ENCODE measurements at places on chromosomes 3 and 15.

DNA sequence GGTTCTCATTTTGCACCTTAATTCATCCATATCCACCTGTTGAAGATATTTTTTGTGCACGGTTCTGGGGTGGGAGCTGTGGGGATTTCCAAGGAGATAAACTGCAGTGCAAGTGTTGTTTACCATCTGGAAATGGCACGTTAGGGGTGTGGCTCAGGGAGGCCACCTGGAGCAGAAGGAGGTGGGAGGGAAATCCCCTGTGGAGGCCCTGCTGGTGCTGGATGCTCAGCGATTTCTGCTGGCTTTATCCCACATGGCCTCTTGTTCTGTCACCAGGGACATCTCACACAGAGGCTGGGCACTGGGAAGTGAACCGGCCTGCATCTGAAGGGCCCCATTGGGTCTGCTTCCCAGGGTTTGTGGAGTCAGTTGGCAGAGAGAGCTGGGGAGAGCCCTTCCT is 24.3 kb downstream of the TRPM1 start:
- no peak for DNase-seq

DNA sequence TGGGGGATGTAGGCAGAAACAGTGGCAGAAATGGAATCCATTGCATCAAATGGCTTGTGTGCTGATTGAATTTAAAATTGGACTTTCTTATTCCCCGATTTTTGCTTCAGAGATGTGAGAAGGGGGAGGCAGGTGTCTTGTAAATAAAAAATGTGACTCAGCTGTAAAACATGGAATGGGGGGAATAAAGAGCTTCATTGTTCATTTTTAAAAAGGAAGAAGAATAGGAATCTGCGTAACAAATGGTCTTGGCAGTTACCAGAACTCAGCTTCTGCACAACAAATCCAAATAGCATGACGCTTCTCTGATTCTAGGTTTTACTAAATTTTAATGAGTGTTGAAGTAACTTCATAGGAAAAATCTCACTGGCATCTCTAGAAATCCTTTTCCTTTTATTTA is 323.9 kb upstream of the GBE1 start:
- DNase-seq = no peak

GRCh38 chr3:155791190-155791589 is 14.9 kb downstream of the C3orf33 start:
- DNase-seq = no peak

- no peak for DNase-seq
These were observed 118.1 kb downstream of the OPA1 start for GRCh38 chr3:193711166-193711485.

DNA sequence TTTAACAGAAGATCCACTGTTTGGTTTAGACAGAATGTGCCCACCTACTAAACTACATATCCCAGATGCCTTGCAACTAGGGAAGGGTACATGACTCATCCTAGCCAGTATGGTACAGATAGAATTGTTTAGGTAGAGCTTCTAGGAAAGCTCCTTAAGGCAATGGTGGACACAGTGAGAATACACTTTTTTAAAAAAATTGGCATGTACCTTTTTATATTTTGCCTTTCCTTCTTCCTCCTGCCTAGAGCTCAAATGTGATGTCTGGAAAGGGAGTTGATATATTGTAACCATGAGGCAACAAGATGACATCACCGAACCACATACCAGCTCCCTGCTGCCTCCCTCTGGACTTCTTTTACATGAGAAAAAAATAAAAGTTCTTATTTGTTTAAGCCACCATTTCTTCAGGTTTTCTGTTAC is 14.4 kb upstream of the C3orf80 start:
- DNase-seq = no peak

- no peak for DNase-seq
These were observed 6.2 kb downstream of the UBE2E1 start for GRCh38 chr3:23811919-23812318.

- DNase-seq = no peak
These were observed 10.3 kb downstream of the TIMP4 start for GRCh38 chr3:12148183-12148940.

DNA sequence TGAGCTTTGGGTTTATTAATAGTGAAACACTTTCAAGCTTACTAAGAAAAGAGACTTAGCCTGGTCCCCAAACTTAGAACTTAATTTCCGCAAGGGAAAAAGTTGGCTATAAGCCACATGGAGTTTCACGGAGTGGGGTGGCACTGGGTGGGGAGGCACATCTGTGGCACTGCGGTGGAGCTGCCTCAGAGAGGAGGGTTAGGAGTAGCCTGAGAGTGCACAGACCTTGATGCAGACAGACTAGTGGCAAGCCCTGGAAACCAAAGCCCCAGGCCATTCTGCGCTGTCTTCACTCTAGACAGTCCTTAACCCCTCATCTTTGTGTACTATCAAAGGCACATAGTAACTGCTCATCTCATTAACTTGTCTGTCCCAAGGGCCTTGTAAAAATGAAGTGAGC is 22.0 kb downstream of the CXCR6 start:
- DNase-seq = no peak

- no peak for DNase-seq
These were observed 47.7 kb downstream of the PXYLP1 start for GRCh38 chr3:141279077-141279967.

DNA sequence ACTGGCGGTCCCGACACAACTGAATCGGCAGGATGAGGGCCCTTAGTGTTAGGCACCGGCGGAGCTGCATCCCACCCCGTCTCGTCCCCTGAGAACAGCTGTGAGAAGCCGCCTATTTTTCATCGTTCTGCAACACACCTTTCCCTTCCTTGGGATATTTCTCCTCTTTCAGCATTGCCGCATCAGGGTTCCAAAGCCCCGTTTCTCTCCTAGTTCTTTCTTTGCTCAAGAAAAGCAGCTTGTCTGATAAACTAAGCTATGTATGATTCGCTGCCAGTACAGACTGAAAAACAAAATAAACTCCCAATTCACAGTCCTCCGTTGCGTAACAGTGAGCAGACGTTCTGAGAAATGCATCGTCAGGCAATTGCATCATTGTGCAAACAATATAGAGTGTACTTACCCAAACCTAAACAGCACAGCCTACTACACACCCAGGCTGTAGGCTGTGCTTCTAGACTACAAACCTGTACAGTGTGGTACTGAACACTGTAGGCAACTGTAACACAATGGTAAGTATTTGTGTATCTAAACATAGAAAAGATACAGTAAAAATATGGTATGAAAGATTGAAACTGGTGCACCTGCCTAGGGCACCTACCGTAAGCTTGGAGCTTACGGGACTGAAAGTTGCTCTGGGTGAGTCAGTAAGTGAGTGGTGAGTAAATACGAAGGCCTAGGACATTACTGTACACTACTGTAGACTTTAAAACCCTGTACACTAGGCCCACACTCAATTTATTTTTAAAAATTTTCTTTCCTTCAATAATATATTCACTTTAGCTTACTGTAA is 8.9 kb upstream of the ADAMTS17 start:
- DNase-seq = no peak

GRCh38 chr3:151301787-151302186 is 14.8 kb downstream of the GPR87 start:
- no peak for DNase-seq

DNA sequence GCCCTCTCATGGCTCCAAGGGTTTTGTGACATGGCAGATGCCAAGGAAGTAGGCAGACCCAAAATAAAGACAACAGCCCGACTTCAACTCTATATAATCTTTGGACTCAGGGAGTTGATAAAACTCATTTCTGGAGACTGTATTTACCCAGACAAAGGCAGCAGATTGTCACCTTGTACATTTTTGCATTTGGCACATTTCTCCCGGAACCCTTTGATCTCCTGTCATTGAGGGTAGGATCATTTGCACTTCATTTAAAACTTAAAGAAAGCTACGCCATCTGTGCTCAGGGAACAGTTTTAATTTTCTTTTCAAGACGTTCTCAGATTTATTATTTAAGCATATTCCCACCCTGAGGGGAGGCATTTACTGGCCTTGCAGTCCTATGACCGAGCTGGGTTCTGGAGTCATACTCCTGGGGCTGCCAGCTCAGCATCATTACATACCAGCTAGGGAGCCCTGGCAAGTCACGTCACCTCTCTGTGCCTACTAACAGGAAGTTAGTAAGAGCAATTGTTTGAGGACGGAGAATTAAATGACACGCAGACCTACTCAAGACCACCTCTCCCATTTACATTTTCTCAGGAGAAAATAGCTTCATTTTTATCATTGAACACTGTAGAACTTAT is 5.9 kb downstream of the CDCP1 start:
- no peak for DNase-seq

DNA sequence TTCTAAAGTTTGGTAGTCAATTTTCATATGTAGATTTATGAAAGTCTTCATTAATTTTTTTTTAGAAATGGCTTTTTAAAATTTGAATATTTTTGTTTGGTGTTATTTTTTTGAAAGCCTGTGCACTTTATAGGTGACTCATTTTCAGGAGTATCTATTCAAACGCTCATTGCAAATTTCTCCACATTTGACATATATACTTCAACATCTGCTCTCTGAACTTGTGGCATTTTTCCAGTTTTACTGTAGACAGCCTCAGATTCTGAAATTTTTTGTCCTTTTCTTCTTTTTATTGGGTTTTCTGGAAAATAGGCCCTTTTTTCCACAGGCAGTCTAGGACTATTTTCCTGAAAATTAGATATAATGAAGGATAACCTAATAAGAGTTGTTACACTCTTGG is 396.6 kb downstream of the RBMS3 start:
- no peak for DNase-seq

GRCh38 chr15:89362203-89363101 is 27.8 kb upstream of the POLG start:
- DNase-seq = peak; percentile 66

GRCh38 chr3:57709031-57709430 is 16.2 kb upstream of the DENND6A start:
- no peak for DNase-seq

- no peak for DNase-seq
These were observed 67.1 kb downstream of the OXSM start for GRCh38 chr3:25856902-25857518.

Data from nucleus accumbens (tissue), 56 donors.